NCI-H1092 (cell line): ENCODE measurements at places on chromosomes 5 and 9.

- DNase-seq: no peak
Observed at GRCh38 chr5:42636946-42637345, 119.7 kb upstream of the CCDC152 start.

- DNase-seq: no peak
Observed at GRCh38 chr5:20524991-20525529, 537.1 kb upstream of the CDH18 start.

DNA sequence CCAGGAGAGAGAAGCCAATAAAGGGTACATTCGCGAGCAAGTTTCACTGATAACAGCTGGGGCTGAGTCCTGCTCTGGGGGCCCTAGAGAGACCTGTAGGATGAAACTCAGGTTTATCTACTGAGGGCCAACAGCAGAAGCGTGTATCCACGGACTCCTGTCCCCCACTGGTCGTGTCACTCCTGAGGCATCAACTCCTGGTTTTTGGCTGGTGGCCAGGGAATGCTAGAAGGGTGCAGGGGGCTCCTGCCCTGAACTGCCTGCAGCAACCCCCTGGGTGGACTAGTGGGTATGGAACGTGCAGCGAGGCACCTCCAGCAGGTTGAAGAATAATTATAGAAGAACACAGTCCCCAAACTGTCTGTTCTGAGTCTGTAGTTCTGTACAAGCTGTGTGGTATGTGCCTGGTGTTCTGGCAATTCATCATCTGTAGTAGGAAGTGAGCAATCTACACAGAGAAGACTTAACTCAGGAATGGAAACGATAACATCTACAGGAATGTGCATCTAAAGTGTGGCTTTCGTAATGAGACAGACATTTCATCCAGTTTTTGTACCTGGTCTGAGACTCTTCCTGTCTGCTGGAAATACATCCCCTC lies 64.5 kb upstream of the GNA14 start:
- no peak for DNase-seq

DNA sequence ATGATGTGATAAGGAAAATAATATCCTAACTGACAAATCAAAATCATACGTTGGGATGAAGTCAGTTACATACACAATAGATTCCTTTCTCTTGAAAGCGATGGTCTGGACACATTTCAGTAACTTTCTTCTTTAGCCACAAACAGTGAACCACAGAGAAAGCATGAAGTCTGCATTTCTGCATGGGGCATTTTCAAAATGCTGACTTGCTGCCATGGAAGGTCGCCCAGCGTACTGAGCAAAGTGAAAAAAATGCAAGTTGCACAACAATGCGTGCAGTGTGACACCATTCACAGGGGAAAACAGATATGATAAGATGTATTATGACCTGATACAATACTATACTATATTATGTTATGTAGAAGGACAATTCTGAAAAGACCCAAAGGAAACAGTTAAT lies 146.3 kb downstream of the SNX18 start:
- DNase-seq: no peak

- no peak for DNase-seq
Observed at GRCh38 chr9:89534515-89535287, 36.8 kb upstream of the SEMA4D start.

GRCh38 chr5:128305341-128305740 lies 221.8 kb downstream of the SLC12A2 start:
- no peak for DNase-seq

- no peak for DNase-seq
Observed at GRCh38 chr5:112822456-112822855, 38.6 kb upstream of the SRP19 start.

DNA sequence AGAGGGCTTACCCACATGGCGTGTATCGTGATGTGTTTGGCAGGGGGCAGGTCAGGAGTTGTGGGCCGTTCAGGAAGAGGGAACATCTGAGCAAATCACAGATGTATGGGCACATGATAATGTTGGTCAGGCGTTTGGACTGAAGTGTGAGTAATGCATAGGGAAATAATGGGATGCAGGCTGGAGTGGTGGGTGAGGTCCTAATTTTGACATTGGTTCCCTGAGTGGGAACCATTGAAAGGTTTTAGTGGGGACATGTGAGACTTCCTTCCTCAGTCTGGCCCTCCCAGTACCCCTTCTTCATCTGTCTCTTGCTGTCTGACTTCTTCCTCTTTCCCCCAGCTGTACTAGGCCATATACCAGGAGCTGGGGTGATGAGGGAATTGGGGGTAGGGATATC lies 7.6 kb downstream of the OTULIN start:
- DNase-seq: no peak

GRCh38 chr5:166551384-166551783 lies 1740.1 kb upstream of the WWC1 start:
- no peak for DNase-seq

GRCh38 chr9:93252116-93252780 lies 68.3 kb downstream of the WNK2 start:
- DNase-seq: no peak

- no peak for DNase-seq
Observed at GRCh38 chr9:107175041-107175440, 108.0 kb upstream of the RAD23B start.

DNA sequence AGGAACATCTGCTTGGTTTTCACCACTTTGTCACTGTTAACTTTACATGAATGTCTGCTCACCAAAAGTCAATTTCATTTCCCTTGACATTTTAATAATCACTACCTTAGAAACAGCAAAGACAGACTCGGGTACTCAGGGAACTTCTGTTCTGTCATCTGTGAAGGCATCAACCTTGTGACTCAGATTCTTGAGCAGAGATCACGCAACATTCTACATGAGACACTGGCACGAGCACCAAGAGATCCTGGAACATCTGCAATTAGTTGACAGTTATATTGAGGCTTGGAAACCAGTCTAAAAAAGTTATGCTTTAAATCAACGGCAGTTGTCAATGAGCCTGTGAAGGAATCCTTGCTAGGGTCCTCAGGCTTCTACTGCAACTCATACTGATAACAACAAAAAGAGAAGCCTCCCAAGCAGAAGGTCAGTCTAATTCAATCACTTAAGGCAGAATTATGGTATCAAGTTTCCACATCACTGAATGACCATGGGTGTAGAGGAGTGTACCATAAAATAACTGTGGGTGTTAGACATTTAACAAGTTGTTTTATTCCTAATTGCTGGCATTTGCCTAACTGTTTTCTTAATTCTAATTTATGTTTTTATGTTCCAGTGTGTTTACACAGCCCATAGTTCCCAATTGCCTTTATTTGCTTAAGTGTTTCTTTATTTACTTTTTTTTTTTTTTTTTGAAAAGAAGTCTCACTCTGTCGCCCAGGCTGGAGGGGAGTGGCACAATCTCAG lies 3.3 kb upstream of the PBX3 start:
- DNase-seq: no peak
